Hair follicular keratinocyte (primary cell): ENCODE measurements at places on chromosomes 13 and 19. TPM values are rescaled to one million over a fixed set of nuclear protein-coding genes. Genes with fewer than 3 reads are reported as not detected.

CKAP2 gene
- 16.2 and 39.2 TPM in 2 replicates for total RNA-seq

GDF15 gene
- total RNA-seq: 2.2 and 30.3 TPM in 2 replicates

FGF14 gene
- total RNA-seq: not detected in 2 replicates

NKPD1 gene
- total RNA-seq: 1.1 and 2.1 TPM in 2 replicates

AMH gene
- total RNA-seq: 0.16 and 1.3 TPM in 2 replicates

F10 gene
- total RNA-seq: 0.31 and 0.57 TPM in 2 replicates

PCSK4 gene
- 1.0 and 1.1 TPM in 2 replicates for total RNA-seq
